ENCODE measurements at places on chromosomes 7 and 10. TPM values are rescaled to one million over a fixed set of nuclear protein-coding genes. Genes with fewer than 3 reads are reported as not detected.

PTCD1 gene
- 5.1 TPM for total RNA-seq

DNA sequence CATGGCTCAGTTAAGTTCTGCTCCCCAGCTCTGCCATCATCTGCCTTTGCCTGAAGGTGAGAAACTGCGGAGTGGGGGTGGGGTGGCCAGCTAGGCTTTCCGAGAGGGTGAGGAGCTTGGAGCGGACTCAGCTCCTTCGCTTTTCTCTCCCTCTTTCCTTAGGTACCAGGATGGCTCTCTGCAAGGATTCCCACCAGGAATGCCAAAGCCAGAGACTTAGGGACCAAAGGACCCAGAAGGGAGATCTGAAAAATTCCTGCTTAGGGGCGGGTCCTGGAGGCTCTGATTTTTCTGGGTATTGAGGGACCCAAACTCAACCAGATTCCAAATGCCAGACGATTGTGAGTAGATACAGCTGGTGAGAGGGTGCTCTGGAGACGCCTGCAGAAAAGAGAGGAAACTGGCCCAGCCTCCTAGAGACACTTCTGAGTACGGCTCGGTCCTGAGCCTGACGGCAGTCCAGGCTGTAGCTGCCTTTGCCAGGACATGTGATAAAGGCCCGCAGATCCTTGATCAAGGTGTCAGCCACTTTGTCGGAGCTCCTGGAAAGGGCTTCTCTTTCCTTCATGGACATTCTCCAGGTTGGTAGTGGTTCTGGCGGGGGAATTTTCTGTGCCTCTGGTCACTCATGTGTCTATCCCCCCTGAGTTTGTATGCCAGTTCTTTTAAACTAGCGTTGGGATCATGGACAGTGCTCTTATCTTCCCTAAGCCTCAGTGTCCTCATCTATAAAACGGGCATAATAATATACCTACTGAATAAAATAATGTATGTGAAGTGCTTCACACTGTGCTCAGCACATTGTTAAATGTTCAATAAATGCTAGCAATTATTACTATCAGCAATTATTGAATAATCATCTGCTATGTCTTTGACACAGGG, 42.5 kb upstream of the BTRC start:
- peak; percentile 45 for DNase-seq

SLC26A4 gene
- total RNA-seq = 1.3 TPM

- DNase-seq = no peak
Observed at GRCh38 chr7:4751398-4751947, 23.9 kb upstream of the AP5Z1 start.

FOXP2 gene
- total RNA-seq = not detected

GRCh38 chr7:140485500-140486265, 6.4 kb upstream of the MKRN1 start:
- no peak for DNase-seq

DNA sequence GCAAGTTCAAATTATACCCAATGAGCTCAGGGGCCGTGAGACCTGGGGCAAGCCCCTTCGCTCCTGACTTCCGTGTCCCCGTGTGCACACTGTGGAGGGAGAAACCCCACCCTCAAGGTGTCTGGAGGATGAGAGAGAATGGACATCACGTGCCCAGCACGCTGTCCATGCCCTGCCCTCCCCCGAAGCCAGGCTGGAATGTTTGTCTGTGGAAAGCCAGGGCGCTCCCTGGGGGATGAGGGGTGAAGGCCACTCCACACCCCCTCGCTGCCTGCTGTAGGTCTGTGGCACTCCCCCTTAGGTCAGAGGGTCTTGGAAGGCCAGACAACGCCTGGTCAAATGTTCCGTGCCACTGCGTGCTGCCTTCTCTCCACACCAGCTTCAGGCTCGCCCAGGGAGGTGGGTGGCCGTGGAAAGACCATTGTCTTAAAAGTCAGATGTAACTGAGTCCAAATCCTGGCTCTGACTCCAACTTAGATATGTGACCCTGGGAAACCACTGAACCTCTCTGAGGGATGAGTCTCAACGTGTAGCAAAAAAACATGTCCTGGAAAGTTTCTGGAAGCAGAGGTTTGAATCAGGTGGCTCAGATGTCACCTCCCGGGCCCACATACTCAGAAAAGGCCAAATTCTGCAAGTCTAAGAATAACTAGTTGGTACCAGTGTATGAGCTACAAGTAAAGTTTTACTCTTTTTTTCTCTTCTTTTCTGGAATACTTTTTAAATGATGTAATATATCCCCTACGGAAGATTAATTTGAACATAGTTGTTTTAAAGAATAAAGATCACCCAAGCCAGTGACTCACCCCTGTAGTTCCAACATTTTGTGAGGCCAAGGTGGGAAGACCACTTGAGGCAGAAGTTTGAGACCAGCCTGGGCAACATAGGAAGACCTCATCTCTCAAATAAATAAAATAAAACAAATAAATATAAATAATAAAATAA, 24.9 kb downstream of the RCC1L start:
- DNase-seq = no peak

ZNF394 gene
- total RNA-seq = 26.6 TPM

DNA sequence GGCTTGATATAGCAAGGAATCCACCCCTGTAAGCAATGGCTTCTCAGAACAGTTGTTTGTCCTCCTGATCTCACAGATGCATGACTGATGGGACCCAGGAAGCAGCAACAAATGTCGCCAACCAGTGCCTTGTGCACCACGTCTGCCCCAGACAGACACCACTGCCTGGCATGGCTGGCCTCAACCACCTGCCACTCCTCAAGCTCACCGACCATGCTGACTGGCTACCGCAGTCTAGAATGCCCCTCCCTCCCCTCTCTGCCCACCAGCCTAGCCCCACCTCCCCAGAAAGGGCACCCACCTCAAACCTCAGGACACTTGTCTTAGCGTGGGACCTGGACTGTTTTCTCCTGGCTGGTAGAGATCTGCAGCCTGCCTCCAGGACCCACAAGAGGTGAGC, 24.0 kb downstream of the LRRC20 start:
- DNase-seq = no peak

NUTM2D gene
- 0.55 TPM for total RNA-seq

GRCh38 chr7:41107330-41107937, 595.5 kb downstream of the INHBA start:
- DNase-seq = no peak

DNA sequence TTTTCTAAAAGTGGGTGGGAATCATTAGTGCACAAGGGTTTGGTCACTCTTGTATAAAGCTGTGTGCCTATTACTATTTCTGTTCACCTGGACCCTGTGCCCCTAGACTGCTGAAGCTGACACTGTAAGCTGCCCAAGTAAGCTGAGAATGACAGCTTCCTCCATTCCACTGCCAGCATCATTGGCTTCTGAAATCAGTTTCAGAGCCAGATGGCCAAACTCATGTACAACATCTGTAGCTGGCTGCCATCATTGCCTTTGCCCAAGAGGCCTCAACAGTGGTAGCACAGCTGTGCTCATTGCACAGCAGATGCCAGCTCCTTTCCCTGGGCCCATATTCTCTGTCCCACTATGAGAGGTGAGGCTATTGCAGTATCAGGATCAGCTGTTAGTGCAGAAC, 165.7 kb downstream of the CPEB3 start:
- no peak for DNase-seq

CDC14C gene
- not detected for total RNA-seq

RBM20 gene
- total RNA-seq = 0.40 TPM

- DNase-seq = peak; percentile 34
Observed at GRCh38 chr10:91887272-91888076, 21.8 kb downstream of the FGFBP3 start.

All from activated naive CD4-positive, alpha-beta T cell treated with anti-CD3 and anti-CD28 coated beads for 36 hours (primary cell).